COR-L47 (cell line): ENCODE measurements at places on chromosomes 7 and 10.

- DNase-seq = no peak
These were observed 22.1 kb downstream of the KLLN start for GRCh38 chr10:87841186-87841585.

- DNase-seq = no peak
These were observed 49.1 kb upstream of the FOXK1 start for GRCh38 chr7:4633012-4633411.

DNA sequence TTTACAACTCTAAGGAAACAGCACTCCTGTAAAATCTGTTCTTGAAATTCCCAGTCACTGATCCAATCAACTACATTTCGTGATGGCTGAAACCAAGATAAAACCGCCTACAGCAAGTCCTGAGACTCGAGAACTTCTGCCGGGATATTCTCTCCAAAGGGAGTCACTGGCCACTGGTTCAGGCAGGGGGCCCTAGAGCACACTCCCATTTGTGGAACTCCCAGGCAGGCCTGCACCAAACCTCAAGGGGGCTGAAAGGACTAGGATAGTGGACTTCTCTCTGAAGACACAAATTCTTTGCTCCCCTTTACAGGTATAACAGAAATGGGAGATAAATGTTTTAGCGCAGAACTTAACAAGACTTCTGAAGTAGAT, 16.3 kb downstream of the CYTH3 start:
- no peak for DNase-seq

DNA sequence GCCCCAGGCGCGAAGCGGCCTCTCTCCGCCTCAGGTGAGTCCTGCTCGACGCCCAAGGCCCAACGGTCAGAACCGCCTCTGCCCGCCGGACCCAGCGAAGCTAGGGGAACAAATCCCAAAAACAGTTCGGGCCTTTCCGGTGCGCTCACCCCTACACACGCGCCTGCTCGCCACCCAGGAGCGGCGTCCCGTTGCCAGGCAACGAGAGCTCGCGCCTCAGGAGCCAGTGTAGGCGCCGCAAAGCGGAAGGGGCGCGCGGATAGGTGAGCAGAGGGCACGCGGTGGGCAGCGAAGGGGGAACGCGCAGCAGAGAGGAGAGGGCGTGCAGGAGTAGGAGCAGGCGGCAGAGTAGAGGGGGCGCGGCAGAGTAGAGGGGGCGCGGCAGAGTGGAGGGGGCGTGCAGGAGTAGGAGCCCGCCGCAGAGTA, at the start of the genes DYDC1 and DYDC2:
TSS of gene DYDC1 (minus strand) at position 193 of the 426 bp plus-strand sequence. CDS start 4,154 bp downstream, outside the sequence.
TSS of gene DYDC2 (plus strand) at position 219 of the 426 bp plus-strand sequence. CDS start 5,663 bp downstream, outside the sequence.
- DNase-seq = peak; percentile 48

DNA sequence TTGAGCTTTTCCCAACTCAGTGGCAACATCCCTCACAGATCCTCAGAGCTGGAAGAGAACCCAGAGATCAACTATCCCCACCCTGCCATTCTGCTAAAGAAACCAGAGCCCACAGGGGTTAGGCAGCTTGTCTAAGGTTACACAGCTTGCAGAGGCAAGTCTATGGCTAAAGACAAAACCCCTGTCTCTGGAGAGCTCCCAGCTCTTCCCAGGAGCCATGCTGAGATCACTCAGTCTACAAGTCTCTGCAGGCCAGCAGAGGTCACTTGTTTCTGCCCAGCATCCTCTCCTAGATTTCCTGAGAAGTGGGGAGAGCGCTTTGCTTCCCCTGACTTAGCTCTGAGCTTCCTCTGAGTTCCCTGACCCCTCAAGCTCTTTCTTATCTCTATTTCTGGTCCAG, 28.5 kb upstream of the LOXL4 start:
- no peak for DNase-seq

- no peak for DNase-seq
These were observed 255.5 kb upstream of the KMT2E start for GRCh38 chr7:104758504-104758903.

- no peak for DNase-seq
These were observed 27.2 kb downstream of the SVIL start for GRCh38 chr10:29607576-29607975.
